ENCODE measurements at places on chromosomes 7 and 10. TPM values are rescaled to one million over a fixed set of nuclear protein-coding genes. Genes with fewer than 3 reads are reported as not detected.
A peak's percentile ranks its signal among the peaks of the same experiment; 100 is the strongest.

GRCh38 chr7:158816995-158817394 lies 12.3 kb downstream of the ESYT2 start:
- peak; percentile 85 for DNase-seq

- no peak for DNase-seq
Observed at GRCh38 chr10:4569151-4569550, 256.9 kb upstream of the AKR1E2 start.

DNA sequence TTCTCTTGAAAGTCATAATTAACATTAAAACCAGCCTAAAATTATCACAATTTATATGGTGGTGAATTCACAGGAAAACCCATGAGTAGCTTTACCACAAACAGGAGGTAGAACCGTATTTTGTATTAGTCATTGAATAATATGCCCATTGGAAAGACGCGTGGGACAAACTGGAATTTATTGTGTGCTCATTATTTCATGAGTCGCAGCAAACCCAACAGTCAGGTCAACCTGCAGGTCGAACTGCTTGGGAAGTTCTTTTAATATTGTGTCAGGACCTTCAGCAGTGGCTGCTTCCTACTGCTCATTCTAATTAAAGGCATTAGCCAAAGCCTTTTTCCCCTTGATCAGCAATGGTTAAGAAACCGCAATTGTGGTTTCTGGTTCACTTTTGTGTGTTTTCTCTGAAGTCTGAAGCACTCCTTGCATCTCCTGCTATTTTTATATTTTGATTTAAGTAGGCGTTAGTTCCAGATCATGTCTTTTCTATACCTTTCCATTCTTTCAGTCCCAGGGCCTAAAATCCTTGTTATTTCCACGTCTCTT lies 100.1 kb downstream of the RAB11FIP2 start:
- peak; percentile 59 for DNase-seq

DNA sequence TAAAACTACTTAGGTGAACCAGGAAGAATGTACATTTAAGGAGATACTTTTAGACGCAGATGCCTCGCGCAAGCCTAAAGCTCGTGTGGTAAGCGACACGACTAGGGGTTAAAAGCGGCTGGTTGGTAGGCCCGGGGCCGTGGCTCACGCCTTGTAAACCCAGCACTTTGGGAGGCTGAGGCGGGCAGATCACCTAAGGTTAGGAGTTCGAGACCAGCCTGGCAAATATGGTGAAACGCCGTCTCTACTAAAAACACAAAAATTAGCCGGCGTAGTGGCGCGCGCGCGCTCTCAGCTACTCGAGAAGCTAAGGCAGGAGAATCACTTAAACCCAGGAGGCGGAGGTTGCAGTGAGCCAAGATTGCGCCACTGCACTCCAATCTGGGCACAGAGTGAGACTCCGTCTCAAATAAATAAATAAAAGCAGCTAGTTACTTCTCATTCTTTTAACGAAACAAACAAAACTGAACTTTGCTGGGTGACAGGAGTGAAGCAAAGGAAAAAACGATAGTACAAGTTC lies 879 bp downstream of the NUDT5 start:
- DNase-seq: peak; percentile 23

DNA sequence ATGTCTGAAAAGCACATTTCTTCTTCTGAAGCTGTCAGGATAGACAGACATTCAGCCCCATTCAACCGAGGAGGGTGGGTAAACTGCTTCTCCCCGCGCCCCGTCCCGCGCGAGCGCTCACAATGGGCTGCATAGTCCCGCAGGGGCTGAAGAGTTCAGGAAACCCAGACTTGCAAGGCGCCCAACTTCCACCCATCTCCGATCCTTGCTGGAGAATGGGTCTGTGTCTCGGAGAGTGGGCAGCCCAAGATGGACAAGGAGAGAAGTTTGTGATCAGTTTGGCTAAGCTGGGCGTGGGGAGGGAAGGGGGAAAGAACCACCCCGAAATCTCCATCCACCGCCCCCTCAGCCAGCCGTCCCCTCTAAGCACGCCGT lies 686 bp downstream of the AASS start:
- DNase-seq: no peak

GRCh38 chr10:30591249-30591670 lies 38.3 kb downstream of the LYZL2 start:
- peak; percentile 46 for DNase-seq

DNA sequence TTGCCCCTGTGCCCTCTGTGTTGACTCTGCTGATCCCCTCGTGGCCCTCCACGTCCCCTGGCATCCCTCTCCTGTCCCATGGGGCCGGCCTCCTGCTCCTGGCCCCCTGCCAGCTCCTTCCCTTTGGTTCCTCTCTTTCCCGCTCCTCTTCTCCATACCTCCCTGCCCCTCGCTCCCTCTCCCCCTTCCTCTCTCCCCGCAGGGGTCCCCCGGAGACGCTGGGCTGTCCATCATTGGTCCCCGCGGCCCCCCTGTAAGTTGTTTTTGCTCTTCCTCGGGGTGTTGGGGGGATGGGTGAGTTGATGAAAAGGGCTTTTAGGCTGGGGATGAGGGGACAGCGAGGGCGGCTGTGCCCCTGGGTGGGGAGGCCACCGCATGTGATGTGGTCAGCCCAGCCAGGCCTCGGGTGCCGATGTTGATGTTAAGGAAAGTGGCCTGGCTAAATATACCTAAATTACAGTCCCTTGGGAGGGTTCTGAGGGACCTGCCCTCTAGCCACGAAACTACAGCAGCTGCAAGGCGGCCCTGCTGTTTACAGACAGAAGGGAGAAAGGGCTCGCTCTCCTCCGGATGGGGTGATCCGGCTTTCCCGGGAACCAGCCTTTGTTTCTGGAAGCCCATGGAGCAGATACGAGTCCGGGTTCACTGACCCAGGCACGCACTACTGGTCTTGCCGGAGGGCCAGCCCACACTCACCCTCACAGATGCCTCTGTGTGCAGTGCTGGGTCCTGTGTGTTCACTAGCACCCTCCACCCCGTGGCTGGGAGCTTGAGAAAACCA lies 78.8 kb downstream of the COL13A1 start:
- no peak for DNase-seq

The GIMAP7 gene
- total RNA-seq: not detected

The WNT8B gene
- total RNA-seq: not detected

Data from bronchial epithelial cell (primary cell).